ENCODE measurements at places on chromosomes 7 and 10.

- DNase-seq: no peak
Observed at GRCh38 chr10:86684331-86685097, 16.2 kb downstream of the LDB3 start.

- no peak for DNase-seq
Observed at GRCh38 chr7:130274296-130274695, 7.6 kb downstream of the CPA2 start.

DNA sequence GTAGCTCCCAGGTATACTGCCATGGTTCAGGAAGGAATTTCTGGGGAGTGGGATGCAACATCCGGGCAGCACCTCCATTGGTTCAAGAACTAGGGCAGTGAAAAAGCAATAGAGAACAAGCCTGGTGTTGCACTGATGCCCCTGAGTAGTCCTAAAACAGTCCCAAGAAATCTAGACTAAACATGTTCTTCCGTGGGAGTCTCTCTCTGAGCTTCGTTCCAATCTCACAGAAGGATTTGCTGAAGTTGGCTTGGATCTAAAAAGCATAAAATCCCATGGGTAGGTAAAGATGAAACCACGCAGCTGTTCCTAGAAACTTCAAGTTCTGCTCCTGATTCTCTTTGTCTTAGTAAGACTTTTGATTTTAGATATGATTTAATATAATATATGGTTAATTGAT lies 154.5 kb downstream of the PLXDC2 start:
- no peak for DNase-seq

- no peak for DNase-seq
Observed at GRCh38 chr7:107994421-107995030, 8.4 kb downstream of the LAMB1 start.

GRCh38 chr7:105011831-105012502 lies 2.0 kb upstream of the KMT2E start:
- no peak for DNase-seq

DNA sequence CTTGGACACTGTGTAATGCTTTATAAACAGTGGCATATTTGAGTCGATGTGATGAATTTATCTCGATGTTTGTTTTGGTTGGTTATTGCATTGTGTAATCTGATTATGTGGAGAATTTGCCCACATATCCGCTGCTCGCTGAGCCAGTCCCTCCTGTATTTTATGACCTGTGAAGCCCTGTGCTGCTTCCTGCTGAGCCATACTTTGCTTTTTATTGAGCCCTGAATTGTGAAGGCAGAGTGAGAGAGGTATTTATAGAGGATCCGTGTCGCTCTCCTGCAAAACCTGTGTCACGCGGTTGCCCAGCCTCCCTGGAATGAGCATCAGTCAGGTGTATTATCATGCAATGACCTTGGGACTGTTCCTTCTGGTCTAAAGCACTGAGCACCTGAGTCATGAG lies 253.7 kb downstream of the ARHGAP21 start:
- no peak for DNase-seq

DNA sequence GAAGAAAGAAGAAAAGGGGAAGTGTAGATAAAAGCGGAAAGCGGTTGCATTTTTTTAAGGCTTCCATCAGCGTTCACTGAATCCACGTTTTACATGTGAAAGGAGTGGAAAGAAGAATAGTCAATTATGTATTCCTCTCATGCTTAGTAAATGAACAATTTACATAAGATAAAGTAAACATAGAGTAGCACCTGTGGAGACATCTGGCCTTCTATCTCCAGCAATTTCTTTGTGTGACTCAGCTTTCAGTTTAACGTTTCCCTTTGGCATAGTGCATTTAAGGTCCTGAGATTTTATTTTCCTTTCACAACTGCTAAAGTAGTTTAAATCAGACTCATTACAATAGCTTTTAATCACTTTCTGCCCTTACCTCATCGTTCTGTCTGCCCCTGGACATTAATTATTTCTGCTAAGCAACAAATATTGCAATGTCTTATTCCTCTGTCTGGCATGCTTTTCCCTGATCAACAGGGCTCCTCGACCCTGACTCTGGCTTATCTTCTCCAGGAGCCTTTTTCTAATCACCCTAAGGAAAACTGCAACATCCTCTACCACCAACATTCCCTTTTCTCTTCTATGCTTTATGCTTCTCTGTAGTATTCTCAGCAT lies 383.5 kb upstream of the VWC2 start:
- DNase-seq: no peak

- DNase-seq: no peak
Observed at GRCh38 chr10:13681095-13681494, 94.3 kb downstream of the PRPF18 start.

GRCh38 chr7:157462419-157462771 lies 125.6 kb downstream of the DNAJB6 start:
- no peak for DNase-seq

GRCh38 chr7:136009488-136010079 lies 32.4 kb upstream of the MTPN start:
- no peak for DNase-seq

All from stimulated activated CD8-positive, alpha-beta memory T cell treated with anti-CD3 and anti-CD28 coated beads, Interleukin-15, amount 100 ng/mL, for 24 hours (primary cell).